Mesangial cell (primary cell): ENCODE measurements at places on chromosomes 2 and 18. TPM values are rescaled to one million over a fixed set of nuclear protein-coding genes. Genes with fewer than 3 reads are reported as not detected.

The FOXI3 gene
- not detected in 2 replicates for total RNA-seq

The AFF3 gene
- 4.1 and 7.4 TPM in 2 replicates for total RNA-seq

The PRSS56 gene
- not detected in 2 replicates for total RNA-seq

The TTC39C gene
- total RNA-seq: 17.1 and 28.1 TPM in 2 replicates

The FASTKD1 gene
- total RNA-seq: 7.2 and 8.3 TPM in 2 replicates
